ENCODE measurements at places on chromosomes 11 and 22.

GRCh38 chr11:86274503-86274902, 27.5 kb upstream of the HIKESHI start:
- H3K4me3 ChIP-seq: no peak overlapping the region
- no peak for DNase-seq
- H3K27ac ChIP-seq: no peak overlapping the region
- H3K4me1 ChIP-seq: peaks cover 19% of the 10 kb centered on the region

DNA sequence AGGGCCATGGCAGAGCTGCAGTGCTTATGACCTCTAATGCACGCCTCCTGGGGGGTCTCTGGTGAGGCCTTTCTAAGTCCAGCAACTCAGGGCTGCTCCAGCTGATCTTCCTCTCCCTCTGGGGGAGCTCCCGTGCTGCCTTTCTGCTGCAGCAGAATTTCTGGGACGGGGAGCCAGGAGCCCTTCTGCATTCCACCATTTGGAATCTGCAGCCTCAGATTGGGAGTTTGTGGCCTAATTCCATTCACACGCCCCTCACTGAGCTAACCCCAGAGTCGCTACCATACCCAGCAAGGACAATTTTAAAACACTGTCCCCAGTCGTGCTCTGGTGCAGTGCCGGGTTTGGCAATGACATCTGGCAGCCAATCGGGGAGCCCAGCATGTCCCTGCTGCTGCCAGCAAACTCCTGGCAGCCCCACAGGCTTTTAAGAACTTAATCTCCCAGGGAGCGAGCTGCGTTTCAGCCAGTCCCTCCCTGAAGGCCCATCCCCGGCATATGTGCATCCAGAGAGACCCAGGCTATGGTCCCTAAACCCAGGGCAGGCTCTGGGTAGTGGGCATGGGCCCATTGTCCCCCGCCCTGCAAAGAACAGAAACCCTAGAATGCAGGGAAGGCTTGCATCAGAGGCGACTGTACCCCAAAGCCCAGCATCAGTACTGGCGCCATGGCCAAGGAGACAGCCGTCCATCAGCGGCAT, 4.7 kb downstream of the SHANK2 start:
- no peaks in the 10 kb centered on the region for H3K36me3 ChIP-seq
- DNase-seq: no peak
- H3K4me3 ChIP-seq: no peak overlapping the region
- H3K27ac ChIP-seq: no peak overlapping the region

GRCh38 chr11:94513091-94513490, 830 bp downstream of the C11orf97 start:
- H3K36me3 ChIP-seq: no peaks in the 10 kb centered on the region
- DNase-seq: no peak
- no peak overlapping the region for H3K27ac ChIP-seq
- no peak overlapping the region for H3K4me3 ChIP-seq
- H3K27me3 ChIP-seq: peaks cover 62% of the 10 kb centered on the region

- no peaks in the 10 kb centered on the region for H3K27me3 ChIP-seq
- H3K4me3 ChIP-seq: no peak overlapping the region
- DNase-seq: no peak
- H3K27ac ChIP-seq: peak overlapping the region; percentile 20
- peaks cover 28% of the 10 kb centered on the region for H3K4me1 ChIP-seq
Measured at GRCh38 chr11:57511741-57512430, 3.6 kb downstream of the SLC43A1 start.

- H3K27ac ChIP-seq: no peak overlapping the region
- no peaks in the 10 kb centered on the region for H3K27me3 ChIP-seq
- no peak for DNase-seq
- peaks cover 47% of the 10 kb centered on the region for H3K36me3 ChIP-seq
Measured at GRCh38 chr22:46695346-46696228, 42.5 kb downstream of the CERK start.

DNA sequence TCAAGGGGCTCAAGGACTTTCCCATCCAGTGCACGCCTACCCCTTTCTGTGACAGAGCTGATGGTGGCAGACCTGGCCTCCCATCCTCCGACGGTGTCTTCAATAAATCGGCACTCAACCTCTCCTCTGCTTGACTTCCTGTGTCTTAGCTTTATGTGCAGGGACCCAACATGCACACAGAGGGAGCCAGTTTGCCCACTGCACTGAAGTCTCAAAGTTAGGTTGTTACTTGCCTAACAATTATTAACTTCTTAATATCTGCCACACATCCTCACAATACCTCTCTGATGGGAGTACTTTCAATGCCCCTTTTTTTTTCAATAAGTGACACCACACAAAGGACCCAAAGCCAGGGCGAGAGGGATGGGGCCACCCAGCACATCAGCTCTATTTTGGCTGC, 3.6 kb downstream of the IZUMO1R start:
- H3K27ac ChIP-seq: no peak overlapping the region

GRCh38 chr11:61950035-61950547, at the start of gene BEST1:
BEST1 (plus strand) TSS chr11:61950351; CDS start chr11:61951807, 1,456 bp downstream.
- H3K4me1 ChIP-seq: peaks cover 3% of the 10 kb centered on the region
- peaks cover 13% of the 10 kb centered on the region for H3K27me3 ChIP-seq
- no peak for DNase-seq
- no peak within 1 kb of the TSS for H3K4me3 ChIP-seq
- H3K36me3 ChIP-seq: no peaks in the 10 kb centered on the region

DNA sequence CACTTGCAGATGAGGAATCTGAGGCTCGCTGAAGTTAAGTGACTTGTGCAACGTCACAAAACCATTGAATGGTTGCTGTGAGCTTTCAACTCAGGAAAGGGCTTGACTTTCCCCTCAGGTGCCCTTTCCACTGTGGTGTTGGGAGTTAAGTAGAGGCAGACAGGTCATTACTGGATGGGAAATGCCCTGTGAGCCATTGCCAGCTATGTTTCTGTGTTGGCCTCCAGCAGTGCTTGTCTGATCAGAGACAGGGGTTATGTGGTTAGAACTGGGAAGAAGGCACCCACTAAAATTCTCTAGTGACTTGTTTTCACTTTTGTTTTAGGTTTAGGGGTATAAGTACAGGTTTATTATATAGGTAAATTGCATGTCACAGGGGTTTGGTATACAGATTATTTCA, 96.6 kb downstream of the FDX1 start:
- peaks cover 10% of the 10 kb centered on the region for H3K4me1 ChIP-seq
- H3K27ac ChIP-seq: no peak overlapping the region
- no peak overlapping the region for H3K4me3 ChIP-seq
- peaks cover 4% of the 10 kb centered on the region for H3K36me3 ChIP-seq
- no peaks in the 10 kb centered on the region for H3K27me3 ChIP-seq
- peak; percentile 6 for DNase-seq

DNA sequence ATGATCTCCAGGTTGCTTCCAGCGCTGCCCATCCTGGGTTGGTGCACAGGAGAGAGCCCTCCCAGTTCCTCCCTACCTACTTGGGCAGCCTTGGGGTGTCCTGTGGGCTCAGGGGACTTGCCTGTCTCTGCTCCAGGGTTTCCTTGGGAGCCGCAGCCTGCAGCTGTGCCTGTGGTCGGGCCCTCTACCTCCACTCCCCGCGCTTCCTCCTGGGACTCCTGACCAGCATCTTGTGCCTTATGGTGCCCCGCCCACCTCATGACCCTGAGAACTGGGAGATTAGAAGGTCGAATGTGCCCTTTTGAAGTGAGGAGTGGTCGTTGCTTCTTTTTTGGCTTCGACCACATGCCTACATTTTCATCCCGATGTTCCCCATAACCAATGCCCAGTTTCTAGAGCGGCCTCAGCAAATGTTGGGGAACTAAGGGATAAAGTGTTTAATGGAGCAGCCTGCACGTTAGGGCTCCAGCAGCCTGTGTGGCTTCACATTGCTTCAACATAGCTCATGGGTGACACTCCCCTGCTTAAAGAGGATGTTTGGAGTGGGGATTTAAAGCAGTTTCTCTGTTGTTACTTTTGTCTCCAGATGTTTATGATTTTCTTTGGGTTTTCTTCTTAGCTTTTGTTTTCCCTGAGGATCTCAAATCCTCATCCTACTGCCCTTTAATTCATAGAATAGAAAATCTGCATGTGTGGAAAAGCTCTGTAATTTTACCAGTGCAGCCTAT, 248.8 kb downstream of the TBC1D22A start:
- H3K4me1 ChIP-seq: peaks cover 2% of the 10 kb centered on the region
- H3K4me3 ChIP-seq: no peak overlapping the region
- DNase-seq: no peak
- no peaks in the 10 kb centered on the region for H3K27me3 ChIP-seq
- H3K27ac ChIP-seq: no peak overlapping the region

DNA sequence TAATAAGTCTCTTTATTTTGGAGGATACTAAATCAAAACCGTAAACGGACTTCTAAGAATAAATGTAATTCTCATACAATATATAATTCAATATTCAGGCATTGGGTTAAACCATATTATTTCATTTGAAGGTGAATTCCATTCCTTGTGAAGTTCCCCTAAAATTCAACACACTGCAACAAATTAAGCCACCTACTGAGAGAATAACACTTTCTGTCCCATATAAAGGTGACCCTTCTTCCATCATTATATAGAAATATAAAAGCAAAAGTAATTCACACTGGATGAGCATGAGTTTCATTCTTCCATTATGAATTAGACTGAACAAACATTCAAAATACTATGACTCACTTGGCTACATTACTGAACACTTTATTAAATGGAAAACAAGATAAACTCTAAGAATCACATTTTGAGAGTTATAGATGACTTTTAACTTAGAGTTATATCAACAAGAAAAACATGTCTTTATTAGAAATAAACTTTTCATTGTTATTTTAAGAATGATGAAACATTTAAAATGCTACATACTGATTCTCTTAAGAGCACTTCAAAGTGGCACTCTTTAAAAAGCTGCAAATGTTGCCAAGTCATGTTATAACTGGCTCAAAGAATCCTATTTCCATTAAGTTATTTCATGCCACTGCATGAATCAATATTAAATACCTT, 2.8 kb downstream of the SESN3 start:
- H3K27me3 ChIP-seq: peaks cover 9% of the 10 kb centered on the region
- H3K4me1 ChIP-seq: peaks cover 35% of the 10 kb centered on the region
- no peak for DNase-seq
- H3K27ac ChIP-seq: no peak overlapping the region
- peak overlapping the region; percentile 94 for H3K4me3 ChIP-seq

DNA sequence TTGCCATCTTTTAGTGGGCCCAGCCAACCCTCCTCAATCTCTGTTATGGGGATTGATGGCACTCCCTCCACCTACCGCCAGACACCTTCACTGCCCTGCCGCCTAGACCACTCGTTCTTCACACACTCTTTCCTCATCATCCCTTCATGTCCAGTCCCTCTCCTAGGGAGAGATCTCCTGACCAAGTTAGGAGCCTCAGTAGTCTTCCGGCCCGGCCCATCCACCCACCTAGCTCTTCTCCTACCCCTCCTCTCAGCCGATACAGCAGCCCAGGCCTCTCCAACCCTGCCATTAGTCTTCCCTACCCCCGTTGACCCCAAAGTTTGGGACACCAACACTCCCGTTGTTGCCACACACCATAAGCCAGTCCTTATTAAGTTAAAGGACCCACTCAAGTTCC, 11.0 kb upstream of the OR56A3 start:
- DNase-seq: no peak
- H3K27ac ChIP-seq: no peak overlapping the region

DNA sequence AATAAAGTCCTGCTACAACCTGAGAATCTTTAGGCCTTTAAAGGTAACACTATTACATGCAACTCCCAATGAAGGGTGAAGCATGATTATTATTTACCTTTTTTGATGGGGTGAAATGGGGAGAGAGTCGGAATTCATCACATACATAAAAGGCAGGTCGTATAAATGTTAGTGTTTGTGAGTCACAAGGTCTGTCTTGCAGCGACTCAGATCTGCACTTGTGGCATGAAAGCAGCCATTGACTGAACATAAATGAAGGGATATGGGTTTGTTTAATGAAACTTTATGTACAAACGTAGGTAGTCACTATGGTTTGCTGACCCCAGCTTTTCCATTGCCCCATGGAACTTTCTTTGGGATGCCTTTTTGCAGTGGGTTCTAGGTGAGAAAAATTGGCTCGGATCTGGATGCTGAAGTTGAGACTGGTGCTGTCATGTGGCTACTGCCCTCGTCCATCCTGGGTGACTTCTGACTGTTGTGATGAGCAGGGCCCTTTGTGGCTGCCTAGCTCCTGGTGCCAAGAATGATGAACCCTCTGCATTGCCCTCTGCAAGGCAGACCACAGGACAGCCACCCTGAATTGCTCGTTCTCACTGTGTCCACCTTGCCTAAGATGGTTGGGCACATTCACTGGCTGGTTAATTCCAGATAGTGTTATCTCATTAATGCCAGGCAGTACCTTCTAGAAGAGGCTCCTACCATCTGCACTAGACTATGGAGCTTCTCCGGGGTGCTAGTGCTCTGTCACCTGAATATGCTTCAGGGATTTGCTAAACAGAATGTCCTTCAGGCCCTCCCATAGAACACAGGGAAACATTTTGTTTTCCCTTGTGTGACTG, 11.3 kb downstream of the GGTLC2 start:
- DNase-seq: no peak

GRCh38 chr22:29154364-29155048, 51.2 kb upstream of the EMID1 start:
- H3K27ac ChIP-seq: no peak overlapping the region
- no peaks in the 10 kb centered on the region for H3K36me3 ChIP-seq
- peak; percentile 71 for DNase-seq

GRCh38 chr22:18087350-18087855, 9.6 kb downstream of the PEX26 start:
- no peaks in the 10 kb centered on the region for H3K27me3 ChIP-seq
- H3K4me1 ChIP-seq: peaks cover 13% of the 10 kb centered on the region
- DNase-seq: no peak
- H3K36me3 ChIP-seq: peaks cover 54% of the 10 kb centered on the region

GRCh38 chr11:10640308-10640707, 53.2 kb downstream of the IRAG1 start:
- no peaks in the 10 kb centered on the region for H3K36me3 ChIP-seq
- H3K27ac ChIP-seq: no peak overlapping the region
- H3K4me3 ChIP-seq: no peak overlapping the region
- no peak for DNase-seq
- H3K4me1 ChIP-seq: no peaks in the 10 kb centered on the region

DNA sequence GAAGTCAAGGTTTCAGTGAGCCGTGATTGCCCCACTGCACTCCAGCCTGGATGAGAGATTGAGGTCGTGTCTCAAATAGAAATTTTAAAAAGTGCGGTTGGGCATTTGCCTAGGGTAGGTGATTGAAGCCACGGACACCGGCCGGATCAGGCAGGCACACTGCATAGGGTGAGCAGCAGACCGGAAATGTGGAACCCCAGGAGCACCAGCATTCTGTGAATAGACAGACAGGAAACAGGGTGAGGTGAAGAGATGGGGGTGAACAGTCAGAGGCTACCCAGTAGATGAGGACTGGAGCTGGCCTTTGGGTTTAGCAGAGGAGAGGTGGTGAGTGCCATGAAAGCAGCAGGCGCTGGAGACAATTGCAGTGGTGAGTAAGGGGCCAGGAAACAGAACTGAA, 43.5 kb downstream of the PPFIA1 start:
- no peak for DNase-seq
- H3K4me1 ChIP-seq: no peaks in the 10 kb centered on the region
- H3K4me3 ChIP-seq: no peak overlapping the region
- no peaks in the 10 kb centered on the region for H3K27me3 ChIP-seq
- H3K36me3 ChIP-seq: peaks cover 4% of the 10 kb centered on the region

- DNase-seq: no peak
- H3K27me3 ChIP-seq: no peaks in the 10 kb centered on the region
- H3K27ac ChIP-seq: no peak overlapping the region
- H3K4me3 ChIP-seq: no peak overlapping the region
- H3K36me3 ChIP-seq: no peaks in the 10 kb centered on the region
Measured at GRCh38 chr11:37110385-37110784, 512.3 kb upstream of the RAG2 start.

- no peak overlapping the region for H3K27ac ChIP-seq
- H3K27me3 ChIP-seq: peaks cover 18% of the 10 kb centered on the region
- H3K4me3 ChIP-seq: no peak overlapping the region
- H3K36me3 ChIP-seq: no peaks in the 10 kb centered on the region
- H3K4me1 ChIP-seq: no peaks in the 10 kb centered on the region
Measured at GRCh38 chr11:113178381-113179070, 135.9 kb upstream of the TTC12 start.

- DNase-seq: no peak
- no peak overlapping the region for H3K4me3 ChIP-seq
- H3K4me1 ChIP-seq: no peaks in the 10 kb centered on the region
Measured at GRCh38 chr11:35523331-35523768, 2.1 kb downstream of the PAMR1 start.
